Sigmoid colon (tissue), 7 donors: ENCODE measurements at places on chromosomes 7 and 10. TPM values are rescaled to one million over a fixed set of nuclear protein-coding genes. Genes with fewer than 3 reads are reported as not detected.

- peaks cover 21% of the 10 kb centered on the region for H3K4me1 ChIP-seq
- no peaks in the 10 kb centered on the region for H3K36me3 ChIP-seq
- no peak for DNase-seq
These were observed 38.2 kb downstream of the GBF1 start for GRCh38 chr10:102283488-102283887.

DNA sequence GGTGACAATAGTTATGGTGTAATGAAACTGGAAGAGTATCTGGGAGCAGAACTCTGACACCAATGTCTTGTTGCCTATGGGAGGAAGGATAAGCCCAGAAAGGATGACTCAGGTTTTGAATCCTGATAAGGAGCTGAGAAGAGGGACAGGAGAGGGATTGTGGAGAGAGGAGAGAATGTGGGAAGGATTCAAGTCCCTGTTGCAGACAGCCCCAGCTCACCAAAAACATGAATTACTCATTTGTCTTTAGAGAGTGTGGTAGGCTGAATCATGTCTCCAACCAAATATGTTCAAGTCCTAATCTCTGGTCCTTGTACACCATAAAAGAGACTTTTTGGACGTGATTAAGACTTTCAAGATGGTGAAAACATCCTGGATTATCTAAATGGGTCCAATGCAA lies 206.9 kb upstream of the PHYHIPL start:
- no peak overlapping the region for H3K4me3 ChIP-seq
- DNase-seq: no peak
- H3K27me3 ChIP-seq: no peaks in the 10 kb centered on the region
- no peaks in the 10 kb centered on the region for H3K4me1 ChIP-seq
- H3K27ac ChIP-seq: no peak overlapping the region
- H3K36me3 ChIP-seq: no peaks in the 10 kb centered on the region

GRCh38 chr7:2947058-2947780 lies 96.4 kb downstream of the CARD11 start:
- no peaks in the 10 kb centered on the region for H3K4me1 ChIP-seq
- no peak overlapping the region for H3K4me3 ChIP-seq
- H3K36me3 ChIP-seq: no peaks in the 10 kb centered on the region
- no peaks in the 10 kb centered on the region for H3K27me3 ChIP-seq
- H3K27ac ChIP-seq: no peak overlapping the region
- DNase-seq: peak; percentile 11

GRCh38 chr7:148711191-148712102 lies 12.7 kb downstream of the CUL1 start:
- no peaks in the 10 kb centered on the region for H3K36me3 ChIP-seq
- H3K4me3 ChIP-seq: no peak overlapping the region
- no peak for DNase-seq

GRCh38 chr7:93558705-93559614 lies 15.6 kb downstream of the CALCR start:
- H3K27me3 ChIP-seq: no peaks in the 10 kb centered on the region
- H3K4me1 ChIP-seq: no peaks in the 10 kb centered on the region
- no peak for DNase-seq
- peak overlapping the region; percentile 28 for H3K27ac ChIP-seq

DNA sequence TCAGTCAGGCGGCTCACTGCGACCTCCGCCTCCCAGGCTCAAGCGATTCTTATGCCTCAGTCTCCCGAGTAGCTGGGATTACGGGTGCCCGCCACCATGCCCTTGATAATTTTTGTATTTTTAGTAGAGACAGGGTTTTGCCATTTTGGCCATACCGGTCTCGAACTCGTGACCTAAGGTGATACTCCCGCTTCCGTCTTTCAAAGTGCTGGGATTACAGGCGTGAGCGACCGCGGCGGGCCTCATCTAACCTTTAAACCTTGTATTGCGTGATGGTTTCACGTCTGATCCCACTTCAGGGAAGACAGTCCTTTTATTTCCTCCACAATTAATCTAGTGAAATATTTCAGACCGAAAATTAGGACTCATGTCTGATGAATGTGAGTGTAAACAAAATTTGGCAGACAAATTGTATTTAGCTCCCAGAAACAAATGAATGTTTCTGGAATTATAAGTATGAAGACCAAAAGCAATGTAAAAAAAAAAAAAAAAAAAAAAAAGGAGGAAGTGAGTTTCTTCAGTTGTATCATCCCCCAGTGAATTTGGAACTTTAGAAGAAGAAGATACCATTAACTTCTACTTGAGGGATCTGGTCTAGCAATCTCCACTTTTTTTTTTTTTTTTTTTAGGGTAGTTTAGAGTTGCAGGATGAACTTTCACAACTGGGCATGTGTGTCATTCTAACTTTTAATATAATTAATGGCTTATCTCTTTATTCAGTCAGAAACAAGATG lies 1.6 kb downstream of the NUP42 start:
- H3K36me3 ChIP-seq: no peaks in the 10 kb centered on the region
- H3K27ac ChIP-seq: peak overlapping the region; percentile 90
- H3K4me1 ChIP-seq: peaks cover 38% of the 10 kb centered on the region
- H3K4me3 ChIP-seq: no peak overlapping the region
- H3K27me3 ChIP-seq: no peaks in the 10 kb centered on the region
- no peak for DNase-seq

- DNase-seq: no peak
- H3K4me3 ChIP-seq: no peak overlapping the region
- H3K36me3 ChIP-seq: no peaks in the 10 kb centered on the region
- no peaks in the 10 kb centered on the region for H3K4me1 ChIP-seq
These were observed 283.4 kb upstream of the FZD8 start for GRCh38 chr10:35925493-35925892.

- no peaks in the 10 kb centered on the region for H3K36me3 ChIP-seq
- no peaks in the 10 kb centered on the region for H3K27me3 ChIP-seq
- no peaks in the 10 kb centered on the region for H3K4me1 ChIP-seq
- DNase-seq: no peak
- H3K27ac ChIP-seq: no peak overlapping the region
These were observed 9.1 kb downstream of the LANCL2 start for GRCh38 chr7:55374213-55374612.

DNA sequence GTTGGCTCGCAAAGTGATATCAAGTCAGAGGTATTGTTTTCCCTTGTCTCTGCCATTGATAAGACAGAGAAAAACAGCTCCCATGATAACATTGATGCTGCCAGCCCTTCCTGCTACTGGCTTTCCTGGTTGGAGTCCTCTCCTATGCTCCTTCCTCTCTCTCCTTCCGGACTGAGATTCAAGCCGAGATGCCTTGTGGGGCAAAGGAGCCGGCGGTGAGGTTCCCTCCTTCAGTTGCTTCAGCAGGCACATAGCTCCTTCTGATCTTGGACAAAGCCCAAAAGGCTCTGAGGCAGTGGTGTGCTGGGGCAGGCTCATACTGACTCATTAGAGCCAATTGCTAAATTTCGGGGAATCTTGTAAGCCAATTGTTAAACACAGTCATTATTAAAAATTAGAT lies 8.8 kb upstream of the ZCCHC24 start:
- peak; percentile 84 for DNase-seq
- peak overlapping the region; percentile 72 for H3K27ac ChIP-seq
- peaks cover 21% of the 10 kb centered on the region for H3K4me1 ChIP-seq
- no peaks in the 10 kb centered on the region for H3K27me3 ChIP-seq
- H3K4me3 ChIP-seq: no peak overlapping the region

DNA sequence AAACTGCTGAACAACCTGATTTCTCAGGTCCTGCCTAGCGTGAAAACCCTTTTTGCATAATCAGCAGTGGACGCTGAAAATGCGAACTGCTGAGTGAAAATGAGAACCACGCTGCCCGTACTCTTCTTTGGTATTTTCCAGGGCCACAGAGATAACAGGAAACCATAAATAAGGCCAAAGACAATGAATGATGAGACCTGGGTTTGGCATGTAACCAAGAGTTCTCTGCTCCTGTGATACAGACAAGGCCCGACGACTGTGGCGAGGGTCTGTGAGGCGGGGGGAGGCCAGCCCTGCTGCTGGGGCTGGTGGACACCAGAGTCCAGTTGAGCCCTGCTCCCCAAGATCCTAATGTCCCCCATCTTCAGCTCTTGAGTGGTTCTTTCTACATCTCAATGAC lies 236.0 kb downstream of the WDR11 start:
- no peak for DNase-seq
- no peaks in the 10 kb centered on the region for H3K36me3 ChIP-seq
- peaks cover 33% of the 10 kb centered on the region for H3K4me1 ChIP-seq
- no peak overlapping the region for H3K4me3 ChIP-seq

GRCh38 chr7:75945297-75946168 lies 30.6 kb downstream of the POR start:
- DNase-seq: no peak
- H3K27me3 ChIP-seq: no peaks in the 10 kb centered on the region
- no peaks in the 10 kb centered on the region for H3K36me3 ChIP-seq
- H3K27ac ChIP-seq: no peak overlapping the region

DNA sequence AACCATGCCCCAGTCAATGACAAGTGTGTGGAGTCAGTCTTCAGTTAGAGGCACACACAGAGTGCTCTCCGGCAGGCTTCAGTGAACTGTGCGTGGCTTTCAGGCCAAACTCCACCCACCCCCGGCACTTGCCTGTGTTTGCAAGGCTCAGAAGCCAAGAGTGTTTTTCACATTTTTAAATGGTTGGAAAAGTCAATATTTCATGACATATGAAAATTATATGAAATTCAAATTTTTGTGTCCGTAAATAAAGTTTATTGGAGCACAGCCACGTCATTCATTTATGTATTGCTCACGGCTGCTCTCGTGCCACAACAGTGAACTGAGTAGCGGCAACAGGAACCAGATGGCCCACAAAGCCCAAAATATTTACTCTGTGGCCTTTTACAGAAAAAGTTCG lies 104.7 kb downstream of the SFMBT2 start:
- peaks cover 28% of the 10 kb centered on the region for H3K4me1 ChIP-seq
- no peaks in the 10 kb centered on the region for H3K27me3 ChIP-seq
- H3K36me3 ChIP-seq: no peaks in the 10 kb centered on the region
- H3K27ac ChIP-seq: peak overlapping the region; percentile 26
- peak; percentile 75 for DNase-seq

GRCh38 chr10:106535304-106535953 lies 629.1 kb downstream of the SORCS1 start:
- no peak overlapping the region for H3K27ac ChIP-seq
- no peak overlapping the region for H3K4me3 ChIP-seq
- H3K27me3 ChIP-seq: no peaks in the 10 kb centered on the region
- H3K36me3 ChIP-seq: no peaks in the 10 kb centered on the region
- H3K4me1 ChIP-seq: no peaks in the 10 kb centered on the region

- H3K4me1 ChIP-seq: no peaks in the 10 kb centered on the region
- H3K4me3 ChIP-seq: no peak overlapping the region
- no peaks in the 10 kb centered on the region for H3K36me3 ChIP-seq
- H3K27ac ChIP-seq: no peak overlapping the region
- no peaks in the 10 kb centered on the region for H3K27me3 ChIP-seq
These were observed 669.7 kb downstream of the GRID1 start for GRCh38 chr10:85696893-85697292.

- H3K4me3 ChIP-seq: no peak overlapping the region
- no peaks in the 10 kb centered on the region for H3K36me3 ChIP-seq
- peak; percentile 38 for DNase-seq
These were observed 220.3 kb downstream of the EBF3 start for GRCh38 chr10:129743738-129744133.

GRCh38 chr7:106122713-106123112 lies 10.6 kb upstream of the SYPL1 start:
- no peak overlapping the region for H3K4me3 ChIP-seq
- no peak for DNase-seq
- peaks cover 78% of the 10 kb centered on the region for H3K4me1 ChIP-seq
- no peak overlapping the region for H3K27ac ChIP-seq
- H3K36me3 ChIP-seq: no peaks in the 10 kb centered on the region

DNA sequence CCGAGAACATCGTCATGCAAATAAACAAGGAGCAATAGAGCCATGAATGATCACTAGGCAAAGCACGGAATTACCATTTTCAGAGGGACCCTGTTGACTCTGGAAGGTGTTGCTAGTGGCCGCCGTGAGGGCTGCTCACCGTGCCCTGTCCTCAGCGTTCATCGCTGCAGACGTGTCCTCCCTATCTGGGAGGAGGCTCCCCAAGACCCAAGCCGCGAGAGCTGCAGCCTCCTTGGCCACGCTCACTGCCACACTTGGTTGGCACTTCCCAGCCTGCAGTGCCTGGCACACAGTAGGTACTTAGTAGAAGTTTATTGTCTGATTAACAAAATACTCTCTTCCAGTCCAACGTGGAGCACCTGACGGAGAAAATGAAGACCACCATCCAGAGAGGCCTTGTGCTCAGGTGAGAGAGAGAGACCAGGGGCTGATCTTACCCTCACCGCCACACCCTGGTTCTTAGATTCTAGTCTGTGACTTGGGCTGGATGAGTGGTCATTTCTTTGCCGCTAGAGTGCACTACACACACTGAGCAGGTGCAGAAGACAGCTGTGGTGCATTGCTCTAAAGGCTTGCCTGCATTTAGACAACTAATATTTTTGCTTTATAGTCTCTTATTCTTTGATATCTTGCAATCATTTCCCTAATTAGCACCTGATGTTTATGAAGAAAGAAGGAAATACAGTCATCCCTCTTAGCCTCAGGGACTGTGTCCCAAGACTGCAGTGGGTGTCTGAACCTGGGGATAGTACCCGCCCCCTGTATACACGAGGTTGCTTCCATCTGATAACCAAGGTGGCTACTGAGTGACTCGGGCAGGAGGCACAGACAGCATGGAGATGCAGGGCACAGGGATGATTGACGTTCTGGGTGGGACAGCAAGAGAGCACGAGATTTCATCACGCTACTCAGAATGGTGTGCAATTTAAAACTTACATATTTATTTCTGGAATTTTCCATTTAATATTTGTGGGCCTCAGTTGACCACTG lies 40.3 kb downstream of the PITRM1 start:
- H3K27me3 ChIP-seq: no peaks in the 10 kb centered on the region
- peaks cover 19% of the 10 kb centered on the region for H3K4me1 ChIP-seq
- no peak for DNase-seq
- H3K4me3 ChIP-seq: no peak overlapping the region

DNA sequence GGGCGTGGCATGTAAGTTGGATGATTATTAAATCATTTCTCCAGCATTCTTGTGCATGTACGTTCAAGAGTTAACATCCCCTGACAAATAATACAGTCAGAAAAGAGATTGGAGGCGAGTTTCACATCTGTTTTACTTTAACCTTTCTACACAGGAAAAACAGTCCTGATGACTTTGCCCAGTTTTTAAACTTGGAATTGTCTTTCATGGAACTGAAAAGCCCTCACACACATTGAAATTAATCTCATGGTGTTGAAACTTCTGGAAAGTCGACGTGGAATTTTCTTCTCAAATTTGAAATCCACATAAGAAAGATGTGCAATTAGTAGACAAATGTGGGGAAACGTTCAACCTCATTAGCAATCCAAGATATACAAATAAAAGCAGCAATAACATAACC lies 31.2 kb upstream of the ZNF438 start:
- peak overlapping the region; percentile 42 for H3K27ac ChIP-seq
- H3K4me3 ChIP-seq: no peak overlapping the region
- H3K36me3 ChIP-seq: no peaks in the 10 kb centered on the region
- no peaks in the 10 kb centered on the region for H3K27me3 ChIP-seq
- DNase-seq: no peak

Gene GIMAP1
- 5.0 TPM for total RNA-seq

Gene CLRN3
- total RNA-seq: not detected

Gene NOLC1
- total RNA-seq: 49.7 TPM

Gene MOGAT3
- not detected for total RNA-seq

Gene ZPBP
- not detected for total RNA-seq

Gene ITIH2
- total RNA-seq: not detected

Gene TMEM139
- not detected for total RNA-seq

Gene SP4
- total RNA-seq: 3.9 TPM
